ENCODE measurements at places on chromosomes 3 and 15.

DNA sequence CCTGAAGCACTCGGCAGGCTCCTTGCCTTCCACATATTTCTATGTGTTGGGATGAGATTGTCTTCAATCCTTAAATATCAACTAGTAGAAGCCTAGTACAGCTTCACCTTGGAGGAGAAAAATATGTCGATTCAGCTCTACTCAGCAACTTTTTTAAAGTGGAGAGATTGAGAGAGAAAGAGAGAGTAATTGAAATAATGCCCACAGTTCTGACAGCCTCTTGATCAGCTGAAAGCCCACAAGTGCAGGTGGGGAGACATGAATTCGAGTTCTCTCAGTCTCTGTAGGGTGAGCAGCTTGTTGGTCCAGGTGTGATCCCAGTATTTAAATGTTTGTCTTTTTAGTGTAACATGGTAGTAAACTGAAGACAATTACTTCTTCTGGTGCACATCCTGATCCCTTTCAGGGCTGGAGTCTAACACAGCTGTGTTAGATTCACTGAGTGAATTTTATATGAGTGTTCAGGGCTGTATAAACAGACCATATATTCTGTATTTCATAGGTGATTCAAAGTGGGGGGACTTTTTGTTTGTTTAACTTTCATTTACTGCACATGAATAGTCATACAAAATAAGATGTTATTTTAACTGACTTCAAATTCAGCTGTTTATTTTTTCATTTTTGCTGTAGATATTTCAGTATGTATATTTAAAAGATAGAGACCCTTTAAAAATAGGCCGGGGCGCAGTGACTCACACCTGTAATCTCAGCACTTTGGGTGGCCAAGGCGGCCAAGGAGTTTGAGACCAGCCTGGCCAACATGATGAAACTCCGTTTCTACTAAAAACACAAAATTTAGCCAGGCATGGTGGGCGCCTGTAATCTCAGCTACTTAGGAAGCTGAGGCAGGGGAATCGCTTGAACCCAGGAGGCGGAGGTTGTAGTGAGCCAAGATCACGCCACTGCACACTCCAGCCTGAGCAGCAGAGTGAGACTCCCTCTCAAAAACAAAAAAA is 64.0 kb downstream of the ST6GAL1 start:
- no peak for DNase-seq

GRCh38 chr15:65231306-65231705 is 20.0 kb upstream of the CILP start:
- no peak for DNase-seq

DNA sequence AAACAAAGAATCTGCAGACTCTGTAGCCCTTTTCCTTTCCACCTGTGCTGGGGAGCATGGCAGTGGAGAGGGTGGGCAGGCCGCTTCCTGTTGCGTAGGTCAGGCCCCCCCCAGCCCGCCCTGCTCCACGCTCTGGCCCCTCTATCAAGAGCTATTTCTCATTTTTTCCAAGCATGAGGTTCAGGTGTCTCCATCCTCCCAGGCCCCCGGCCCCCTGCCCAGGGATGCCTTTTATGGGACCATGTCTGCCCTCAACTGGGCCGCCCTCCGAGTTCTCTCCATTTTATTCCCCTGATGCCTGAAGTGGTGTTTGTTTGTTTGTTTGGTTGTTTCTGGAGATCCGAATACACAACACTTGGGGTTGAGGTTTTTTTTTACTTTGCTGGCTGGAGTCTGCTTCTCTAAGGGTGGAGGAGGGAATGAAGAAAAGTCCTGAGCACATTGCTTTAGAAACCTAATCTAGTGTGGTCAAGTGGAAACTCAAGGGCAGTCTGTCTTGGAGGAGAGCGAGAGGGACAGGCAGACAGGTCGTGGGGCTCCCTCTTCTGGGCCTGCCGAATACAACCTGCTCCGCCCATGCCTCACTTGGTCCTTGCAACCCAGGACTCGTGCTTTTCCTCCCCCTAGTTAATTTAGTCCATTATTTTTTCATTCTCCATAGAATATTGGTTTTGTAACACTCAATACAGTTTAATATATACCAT is 176.5 kb upstream of the LYSMD4 start:
- no peak for DNase-seq

DNA sequence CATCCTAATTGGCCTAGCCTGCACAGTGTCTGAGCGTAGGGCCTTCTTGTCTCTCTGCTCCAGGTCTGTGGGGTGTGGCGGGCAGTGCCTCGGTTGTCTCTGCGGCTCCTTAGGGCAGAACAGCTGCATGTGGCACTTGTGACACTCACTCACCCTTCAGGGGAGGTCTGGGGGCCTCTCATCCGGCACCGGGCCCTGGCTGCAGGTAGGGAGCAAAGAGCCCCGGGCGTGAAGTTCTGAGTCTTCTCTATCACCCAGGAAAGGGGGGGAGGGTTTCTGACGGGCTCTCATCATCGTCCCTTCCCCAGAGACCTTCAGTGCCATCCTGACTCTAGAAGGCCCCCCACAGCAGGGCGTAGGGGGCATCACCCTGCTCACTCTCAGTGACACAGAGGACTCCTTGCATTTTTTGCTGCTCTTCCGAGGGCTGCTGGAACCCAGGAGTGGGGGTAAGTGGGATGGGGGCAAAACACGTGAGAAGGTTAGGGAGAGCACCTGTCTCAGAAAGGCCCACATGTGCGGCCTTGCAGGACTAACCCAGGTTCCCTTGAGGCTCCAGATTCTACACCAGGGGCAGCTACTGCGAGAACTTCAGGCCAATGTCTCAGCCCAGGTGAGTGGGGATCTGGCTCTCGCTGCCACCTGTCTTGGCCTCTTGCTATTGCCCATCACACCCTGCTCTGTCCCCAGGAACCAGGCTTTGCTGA is 2.6 kb downstream of the CHRD start:
- no peak for DNase-seq

DNA sequence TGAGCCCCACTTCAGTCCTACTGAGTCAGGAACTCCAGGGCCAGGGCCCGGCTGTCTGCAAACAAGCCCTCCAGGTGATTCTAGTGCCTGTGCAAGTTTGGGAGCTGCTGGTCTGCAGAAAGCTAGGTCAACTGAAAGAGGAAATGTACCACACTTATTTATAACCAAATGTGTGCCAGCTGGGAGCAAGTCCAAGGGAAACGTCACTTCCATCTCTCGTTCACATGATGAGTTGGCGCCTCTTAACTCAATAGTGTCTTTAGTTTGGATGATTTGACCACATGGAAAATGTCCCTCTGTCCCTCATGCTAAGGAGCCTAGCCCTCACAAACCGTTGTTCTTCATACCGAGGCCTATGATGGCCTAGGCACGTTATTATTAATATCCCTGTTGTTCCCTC is 43.2 kb downstream of the GOLGA8S start:
- peak; percentile 48 for DNase-seq

DNA sequence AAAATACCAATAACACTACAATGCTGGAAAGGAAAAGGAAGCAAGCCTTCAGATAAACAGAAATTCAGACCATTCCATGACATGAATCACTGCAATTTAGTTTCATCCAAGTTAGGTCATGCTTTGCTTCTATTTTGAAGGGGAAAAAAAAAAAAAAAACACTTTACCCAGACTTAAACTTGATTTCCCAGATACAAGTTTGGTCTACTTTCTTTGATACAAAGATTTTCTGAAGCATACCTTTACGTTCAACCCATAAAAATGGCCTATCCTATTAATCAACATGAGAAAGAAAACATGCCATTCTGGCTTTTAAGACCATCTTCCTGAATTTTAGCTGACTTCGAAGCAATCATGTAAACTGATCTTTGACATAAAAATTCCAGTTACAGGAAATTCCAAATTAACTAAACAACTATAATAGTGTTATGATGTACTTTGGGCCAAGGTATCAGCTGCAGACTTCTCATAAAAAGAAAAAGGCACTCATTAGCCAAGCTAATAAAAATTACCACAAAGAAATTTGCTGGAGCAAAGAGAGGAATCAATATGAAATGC is 12.6 kb downstream of the OSBPL10 start:
- DNase-seq = no peak

GRCh38 chr3:190746531-190746930 is 116.0 kb downstream of the GMNC start:
- DNase-seq = no peak

DNA sequence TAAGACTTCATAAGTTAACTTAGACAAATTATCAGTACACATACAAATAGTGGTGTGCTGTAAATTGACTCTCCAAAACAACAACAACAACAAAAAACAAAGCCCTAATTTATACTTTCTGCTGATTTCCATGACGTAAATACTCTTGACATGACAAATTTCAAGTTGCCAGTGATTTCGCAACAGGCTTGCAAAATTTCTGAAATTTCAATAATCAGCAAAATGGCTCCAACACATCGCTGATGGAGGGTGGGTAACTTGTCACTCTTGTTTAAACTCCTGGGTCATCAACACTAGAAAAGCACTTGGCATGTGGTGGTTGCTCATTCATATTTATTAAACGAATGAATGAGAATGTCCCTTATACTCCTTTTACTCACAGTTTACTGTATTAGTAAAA is 205.2 kb upstream of the SATB1 start:
- DNase-seq = no peak

DNA sequence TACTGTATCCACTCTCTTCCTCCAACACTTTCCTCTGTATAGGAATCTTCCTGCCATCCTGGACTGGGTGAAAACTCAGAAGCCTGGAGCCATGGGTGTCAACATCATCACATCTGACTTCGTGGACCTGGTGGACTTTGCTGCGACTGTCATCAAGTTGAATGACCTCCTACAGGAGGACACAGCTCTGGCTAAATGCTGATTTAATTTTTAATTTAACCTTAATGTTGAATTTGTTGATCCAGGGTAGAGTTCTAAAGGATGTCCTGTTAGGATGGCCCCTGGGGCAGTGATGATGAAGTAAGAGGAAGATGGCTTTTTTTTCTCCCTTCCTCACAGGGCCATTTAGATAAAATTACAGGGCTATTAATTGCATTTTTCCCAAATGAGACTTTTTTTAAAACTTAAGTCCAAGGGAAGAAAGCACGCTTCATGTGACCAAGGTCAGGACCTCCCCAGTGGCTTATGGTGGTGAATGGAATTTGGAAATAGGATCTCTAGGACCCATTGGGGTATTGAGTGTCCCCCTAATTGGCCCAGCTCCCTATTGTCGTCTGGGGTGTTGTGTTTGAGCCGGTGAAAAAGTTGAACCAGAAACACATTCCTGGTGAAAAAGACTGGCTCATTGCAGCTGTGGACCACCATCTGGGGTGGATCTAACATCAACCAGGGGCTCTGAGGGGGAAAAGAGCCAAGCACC is 125.7 kb upstream of the ZBED2 start:
- DNase-seq = no peak

- DNase-seq = no peak
Observed at GRCh38 chr3:62135741-62136140, 237.6 kb downstream of the FEZF2 start.

GRCh38 chr3:60147249-60147950 is 1097.6 kb upstream of the CFAP20DC start:
- no peak for DNase-seq

- no peak for DNase-seq
Observed at GRCh38 chr3:187994221-187995042, 159.5 kb upstream of the LPP start.

DNA sequence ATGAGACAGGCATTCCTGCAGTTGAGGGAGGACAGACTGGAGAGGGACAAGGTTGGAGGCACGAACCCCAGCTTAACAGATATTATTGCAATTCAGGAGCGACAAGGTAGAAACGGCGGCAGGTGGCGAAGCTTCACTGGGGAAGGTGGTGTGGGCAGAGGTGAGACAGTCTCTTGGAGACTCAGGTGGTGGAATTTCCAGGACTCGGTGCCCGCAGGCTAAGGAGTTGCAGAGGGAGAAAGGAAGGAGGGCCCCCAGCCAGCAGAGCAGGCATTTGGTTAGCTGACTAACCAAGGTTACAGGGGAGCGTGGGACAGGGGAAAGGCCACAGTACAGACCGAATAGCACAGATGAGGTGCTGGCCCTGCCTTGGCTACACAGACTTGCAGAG is 3.0 kb downstream of the FAM174B start:
- DNase-seq = no peak

GRCh38 chr3:57862894-57863293 is 106.8 kb downstream of the SLMAP start:
- DNase-seq = no peak

DNA sequence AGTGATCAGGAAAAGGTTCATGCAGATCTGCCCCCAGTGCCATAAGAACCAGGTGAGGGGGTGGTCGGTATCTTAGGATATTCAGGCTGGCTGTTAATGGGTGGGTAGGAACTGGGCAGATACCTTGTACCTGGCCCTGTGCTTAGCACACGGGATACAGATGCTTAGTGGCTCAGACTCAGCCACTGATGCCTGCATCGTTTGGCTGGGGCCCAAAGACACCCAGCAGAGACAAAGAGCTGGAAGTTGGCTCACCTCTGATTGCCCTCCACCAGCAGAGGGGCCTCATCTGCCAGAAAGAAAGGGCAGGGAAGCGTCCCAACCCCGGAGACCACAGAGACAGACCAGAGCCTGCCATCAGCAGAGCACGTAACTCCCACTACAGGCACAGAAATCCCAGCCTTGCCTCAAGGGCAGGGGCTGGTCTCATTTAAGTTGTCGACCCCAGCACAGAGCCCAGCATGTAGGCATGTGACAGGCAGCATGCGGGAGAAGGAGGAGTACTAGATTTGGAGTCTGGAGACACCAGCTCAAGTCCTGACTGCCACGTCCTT is 64.1 kb upstream of the SLC6A1 start:
- no peak for DNase-seq

DNA sequence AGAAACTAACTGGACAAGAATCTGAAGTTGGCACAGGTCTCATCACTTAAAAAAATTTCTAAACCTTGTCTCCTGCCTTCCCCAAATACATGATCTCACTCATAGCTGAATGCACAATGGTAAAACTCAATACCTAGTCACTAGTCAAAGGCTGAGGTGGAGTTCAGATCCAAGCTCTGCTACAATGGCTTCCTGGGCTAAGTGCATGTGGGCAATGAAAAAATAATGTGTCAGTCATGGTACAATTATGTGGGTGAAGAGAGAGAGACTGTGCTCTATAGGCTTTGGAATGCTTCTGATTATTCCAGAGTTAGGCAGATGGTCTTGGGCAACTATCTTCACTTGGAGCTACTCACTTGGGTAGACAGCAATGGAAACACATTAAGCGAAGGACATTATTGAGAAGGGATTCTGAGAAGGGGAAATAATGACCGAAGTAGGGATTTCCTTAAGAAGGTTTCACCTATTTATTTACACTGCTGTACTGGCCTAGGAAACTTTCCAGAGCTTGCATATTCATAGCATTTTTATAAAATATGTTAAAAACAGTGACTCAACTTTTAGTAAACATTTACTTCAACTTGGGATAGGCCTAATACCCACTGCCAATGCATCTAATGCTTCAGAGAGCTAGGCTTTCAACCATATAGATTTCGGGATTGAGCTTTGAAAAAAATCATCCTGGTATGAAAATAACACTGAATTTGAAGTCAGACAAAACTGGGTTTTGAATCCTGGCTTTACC is 58.7 kb upstream of the PLXND1 start:
- DNase-seq = no peak

DNA sequence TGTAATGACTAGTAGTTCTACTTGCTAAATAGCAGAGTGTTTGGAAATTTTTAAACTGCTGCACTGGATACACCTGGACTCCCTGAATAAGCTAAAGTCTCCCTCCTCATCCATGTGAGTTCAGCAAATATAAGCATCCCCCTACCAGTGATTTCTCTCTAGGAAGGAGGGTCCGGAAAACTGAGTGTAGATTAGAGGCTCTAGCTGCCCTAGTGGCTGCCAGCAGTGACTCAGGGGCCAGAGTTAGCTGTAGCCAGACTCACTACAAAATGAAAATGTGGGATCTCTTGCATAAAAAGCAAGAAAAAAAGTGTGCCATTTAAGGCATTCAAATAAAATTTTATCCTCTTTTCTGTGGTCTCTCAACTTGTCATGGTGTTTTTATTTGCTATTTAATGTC is 485.0 kb upstream of the ATP11B start:
- DNase-seq = no peak

Data from left ventricle myocardium inferior (tissue), 1 donor.